Activated CD8-positive, alpha-beta T cell treated with anti-CD3 and anti-CD28 coated beads for 36 hours (primary cell): ENCODE measurements at places on chromosomes 6 and 20.

DNA sequence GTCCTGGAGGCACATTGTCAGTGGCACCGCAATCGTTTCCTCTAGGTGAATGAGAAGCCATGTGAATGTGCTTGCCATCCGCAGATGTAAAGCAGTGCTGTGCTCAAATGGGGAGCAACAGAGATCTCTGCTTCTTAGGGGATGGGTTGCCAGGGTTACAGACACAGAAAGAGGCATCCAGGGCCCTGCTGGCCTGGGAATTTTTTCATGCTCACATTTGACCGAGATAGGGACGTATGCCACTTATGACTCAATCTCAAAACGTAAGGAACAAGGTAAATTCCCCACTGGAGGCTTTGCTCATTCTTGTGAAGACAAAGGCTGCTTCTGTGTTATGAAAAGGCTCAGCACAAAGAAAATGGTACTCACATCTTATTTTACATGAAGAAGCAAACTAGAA lies 11.0 kb downstream of the C6orf118 start:
- no peak for DNase-seq

- DNase-seq, result no peak
These were observed 194.0 kb downstream of the ARHGAP18 start for GRCh38 chr6:129516005-129516404.

DNA sequence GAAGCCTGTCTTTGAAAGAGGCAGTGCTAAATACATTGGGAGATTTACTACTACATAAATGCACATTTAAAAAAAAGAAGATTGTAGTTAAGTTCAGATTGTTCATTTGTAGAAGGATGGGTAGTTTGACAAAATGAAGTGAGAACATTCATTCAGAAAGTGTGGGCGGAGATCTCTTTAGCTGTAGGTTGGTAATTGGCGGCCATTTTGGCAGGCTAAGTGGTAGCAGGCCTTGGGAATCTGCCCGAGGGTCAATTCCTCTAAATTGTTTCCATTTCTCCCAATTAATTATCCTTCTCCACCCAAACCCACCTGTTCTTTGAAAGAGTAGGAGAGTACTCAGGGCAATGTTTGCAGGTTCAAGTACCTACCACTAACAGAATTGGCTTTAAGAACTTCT lies 17.9 kb downstream of the SOX4 start:
- no peak for DNase-seq

- DNase-seq, result no peak
These were observed 96.4 kb downstream of the RPS12 start for GRCh38 chr6:132910759-132911158.

GRCh38 chr6:42467651-42468050 lies 15.9 kb upstream of the TRERF1 start:
- no peak for DNase-seq

DNA sequence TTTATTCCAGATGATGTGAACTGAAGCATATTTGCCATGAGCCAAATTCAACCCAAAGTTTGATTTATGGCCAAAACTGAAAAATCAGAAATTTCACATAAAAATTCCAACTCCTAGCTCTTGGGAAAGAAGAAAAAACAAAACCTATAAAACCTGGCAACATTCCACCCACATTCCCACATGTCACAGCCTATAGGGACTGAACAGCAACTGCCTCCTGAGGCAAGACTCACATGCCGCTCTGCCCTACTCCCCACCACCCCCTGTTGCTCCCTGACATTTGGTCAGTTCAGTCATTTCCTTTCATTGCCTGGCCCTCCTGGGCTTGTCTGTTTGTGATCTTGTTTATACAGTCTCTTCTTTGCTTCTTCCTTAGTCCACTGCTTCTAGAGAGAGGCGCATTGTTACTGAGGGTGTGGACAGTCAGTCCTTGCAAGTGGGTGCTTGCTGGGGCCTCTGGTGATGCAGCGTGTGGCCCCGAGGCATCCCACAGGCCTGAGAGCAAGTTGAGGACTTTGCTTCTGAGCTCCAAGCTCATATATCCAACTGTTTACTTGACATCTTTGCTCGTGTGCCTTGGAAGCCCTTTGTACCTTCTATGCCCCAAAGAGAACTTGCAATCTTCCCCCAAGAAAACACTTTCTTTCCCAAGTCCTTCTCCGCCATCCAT lies 31.4 kb downstream of the NFATC2 start:
- DNase-seq, result no peak

- DNase-seq, result no peak
These were observed 22.8 kb upstream of the SRSF3 start for GRCh38 chr6:36571122-36572043.

DNA sequence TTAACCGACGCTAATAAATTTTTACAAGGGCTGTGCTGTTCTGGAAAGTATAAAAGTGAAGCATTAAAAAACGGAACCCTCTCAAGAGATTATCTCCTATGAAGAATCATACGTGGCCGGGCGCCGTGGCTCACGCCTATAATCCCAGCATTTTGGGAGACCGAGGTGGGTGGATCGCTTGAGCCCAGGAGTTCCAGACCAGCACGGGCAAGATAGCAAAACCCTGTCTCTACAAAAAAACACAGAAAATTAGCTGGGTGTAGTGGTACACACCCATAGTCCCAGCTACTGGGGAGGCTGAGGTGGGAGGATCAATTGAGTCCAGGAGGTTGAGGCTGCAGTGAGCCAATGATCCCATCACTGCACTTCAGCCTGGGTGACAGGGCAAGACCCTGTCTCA lies 83.4 kb downstream of the GMPR start:
- no peak for DNase-seq

DNA sequence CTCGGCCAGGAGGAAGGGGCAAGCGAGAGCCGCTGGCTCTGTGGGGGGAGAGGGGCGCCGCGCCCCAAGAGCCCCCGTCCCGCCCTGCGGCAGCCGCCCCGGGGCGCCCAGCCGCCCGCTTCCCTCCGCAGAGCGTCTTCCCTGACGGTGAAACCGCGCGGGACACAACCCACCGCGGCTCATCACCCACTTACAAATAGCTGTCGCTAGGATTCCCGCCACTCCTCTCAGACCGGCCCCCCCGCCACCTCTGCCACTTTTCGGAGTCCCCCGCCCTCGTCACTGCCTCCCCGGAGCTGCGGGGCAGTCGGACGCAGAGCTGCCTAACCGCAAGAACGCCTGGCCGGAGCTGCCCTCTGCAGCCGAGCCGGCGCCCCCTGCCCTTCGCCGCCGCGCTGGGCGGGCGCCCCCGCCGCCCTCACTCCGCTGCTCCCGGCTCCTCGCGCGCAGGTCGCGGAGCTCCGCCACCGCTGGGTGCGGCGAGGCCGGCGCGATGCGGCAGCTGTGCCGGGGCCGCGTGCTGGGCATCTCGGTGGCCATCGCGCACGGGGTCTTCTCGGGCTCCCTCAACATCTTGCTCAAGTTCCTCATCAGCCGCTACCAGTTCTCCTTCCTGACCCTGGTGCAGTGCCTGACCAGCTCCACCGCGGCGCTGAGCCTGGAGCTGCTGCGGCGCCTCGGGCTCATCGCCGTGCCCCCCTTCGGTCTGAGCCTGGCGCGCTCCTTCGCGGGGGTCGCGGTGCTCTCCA lies at the start of gene SLC35D3:
SLC35D3 (plus strand) TSS at position 366 of the 749 bp plus-strand sequence; CDS start at position 494, 128 bp downstream.
- peak; percentile 18 for DNase-seq

GRCh38 chr6:39508515-39508914 lies 186.0 kb upstream of the KCNK16 start:
- DNase-seq, result no peak

DNA sequence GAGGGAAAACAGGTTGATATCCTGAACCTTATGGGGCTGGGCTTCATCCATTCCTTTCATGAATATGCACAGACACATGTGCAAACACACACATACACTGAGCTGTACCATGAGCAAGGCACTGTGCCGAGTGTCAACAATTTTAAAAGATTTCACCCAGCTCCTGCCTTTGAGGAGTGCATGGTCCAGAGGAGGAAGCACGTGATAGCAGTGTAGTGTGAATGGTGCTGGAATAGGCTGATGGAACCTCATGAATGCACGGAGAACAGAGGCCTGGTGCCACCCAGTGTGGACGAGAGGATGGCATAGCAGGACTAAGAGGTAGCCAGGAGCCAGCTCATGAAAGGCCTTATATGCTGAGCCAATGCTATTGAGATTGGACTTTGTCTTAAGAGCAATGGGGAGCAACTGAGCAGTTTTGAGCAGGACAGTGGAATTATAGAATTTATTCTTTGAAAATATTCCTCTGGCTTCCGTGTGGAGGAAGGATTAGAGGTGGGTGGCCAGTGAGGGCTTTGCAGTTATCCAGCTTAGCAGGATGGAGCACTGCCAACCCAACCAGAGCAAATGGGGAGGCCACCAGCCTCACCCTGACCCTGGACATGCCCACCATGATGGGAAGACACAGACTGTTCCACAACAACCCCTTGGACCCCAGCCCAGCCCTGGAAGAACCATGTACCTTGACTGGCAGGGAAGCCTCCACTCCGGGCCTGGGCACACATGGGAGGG lies 84.4 kb downstream of the UNC5CL start:
- DNase-seq, result no peak

- no peak for DNase-seq
These were observed 3.1 kb downstream of the GABRR2 start for GRCh38 chr6:89311853-89312531.

- DNase-seq, result no peak
These were observed 45.5 kb downstream of the PCNA start for GRCh38 chr20:5074232-5074674.

DNA sequence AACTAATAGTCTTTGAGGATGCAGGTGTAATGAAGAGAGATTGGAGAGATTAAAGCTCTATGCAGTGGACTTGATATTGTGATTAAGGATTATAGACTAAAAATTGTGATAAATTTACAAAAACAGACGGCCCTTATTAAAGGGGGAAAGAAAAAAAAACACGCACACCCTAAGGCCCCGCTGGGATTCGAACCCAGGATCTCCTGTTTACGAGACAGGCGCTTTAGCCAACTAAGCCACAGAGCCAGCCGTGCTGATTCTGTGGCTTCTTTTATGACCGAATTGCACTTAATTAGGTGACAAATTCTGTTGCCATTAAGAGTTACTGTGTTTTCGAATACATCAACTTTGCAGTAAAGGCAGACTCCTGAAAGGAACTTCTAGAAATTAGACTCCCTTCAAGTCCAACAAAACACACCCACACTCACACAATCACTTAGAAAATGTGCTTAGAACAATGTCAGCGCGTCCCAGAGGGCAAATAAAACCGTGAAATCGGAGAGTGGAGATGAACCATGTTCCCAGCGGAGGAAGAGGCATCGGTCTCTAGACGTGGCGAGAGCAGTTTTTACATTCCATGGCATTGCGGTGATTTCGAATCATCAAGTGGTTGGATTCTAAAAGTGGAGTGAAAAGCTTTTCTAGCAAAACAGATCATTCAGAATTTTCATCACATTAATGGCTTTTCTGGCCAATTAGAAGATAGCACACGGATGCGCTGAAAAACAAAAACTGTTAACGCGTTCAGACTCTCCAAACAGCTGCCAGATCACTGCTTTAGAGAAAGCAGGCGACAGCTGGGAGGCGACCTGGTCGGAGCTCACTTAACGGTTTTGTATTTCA lies 122.6 kb downstream of the GPX5 start:
- peak; percentile 80 for DNase-seq

DNA sequence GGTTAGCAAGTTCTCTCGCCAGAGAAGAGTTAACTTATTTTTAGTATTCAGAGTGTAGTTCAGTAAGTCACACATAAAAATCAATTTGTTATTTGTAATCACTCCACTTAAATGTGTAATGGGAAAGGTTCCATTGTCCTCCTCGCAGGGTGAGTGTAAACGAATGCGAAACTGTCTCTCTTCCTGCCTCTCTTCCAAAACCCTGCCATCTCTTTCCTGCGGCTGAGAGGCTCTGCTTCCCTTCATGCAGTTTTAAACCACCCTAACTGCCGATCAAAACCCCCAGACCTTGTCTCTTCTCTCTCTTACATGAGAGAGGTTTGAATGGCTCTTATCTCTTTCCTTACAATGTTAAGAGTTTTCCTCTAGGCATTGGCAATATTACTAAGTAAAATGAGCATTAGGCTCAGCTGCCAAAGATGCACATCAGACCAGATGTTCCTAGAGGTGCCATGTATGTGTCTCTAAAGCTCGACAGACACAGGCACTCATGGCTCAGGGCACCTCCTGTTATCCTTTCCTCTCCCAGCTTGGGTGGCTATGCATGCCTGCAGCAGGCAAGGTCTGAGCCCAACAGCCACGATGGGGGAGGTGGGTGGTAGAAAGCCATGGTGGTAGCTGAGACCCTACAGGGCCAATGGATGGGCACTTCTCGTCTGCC lies 91.2 kb downstream of the JARID2 start:
- DNase-seq, result no peak

- DNase-seq, result no peak
These were observed 6.5 kb upstream of the DST start for GRCh38 chr6:56649053-56649769.

DNA sequence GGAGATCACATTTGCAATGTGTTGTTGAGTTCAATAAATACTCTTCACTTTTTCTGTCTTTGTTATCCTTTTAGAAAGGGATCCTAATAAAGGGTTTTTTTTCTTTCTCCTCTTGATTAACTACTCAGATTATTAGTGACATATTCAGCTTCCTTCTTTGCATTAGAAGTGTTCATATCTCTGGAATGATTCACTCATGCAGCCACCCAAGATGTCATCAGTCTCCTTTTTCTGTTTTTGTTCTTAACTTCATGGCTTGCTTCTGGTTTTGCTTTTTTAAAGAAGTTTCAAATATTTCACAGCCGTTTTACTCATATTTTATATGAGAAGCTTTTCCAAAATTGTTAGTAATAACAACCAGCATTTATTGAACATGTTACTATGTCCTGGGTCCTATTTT lies 187.6 kb downstream of the TMEM242 start:
- DNase-seq, result no peak

DNA sequence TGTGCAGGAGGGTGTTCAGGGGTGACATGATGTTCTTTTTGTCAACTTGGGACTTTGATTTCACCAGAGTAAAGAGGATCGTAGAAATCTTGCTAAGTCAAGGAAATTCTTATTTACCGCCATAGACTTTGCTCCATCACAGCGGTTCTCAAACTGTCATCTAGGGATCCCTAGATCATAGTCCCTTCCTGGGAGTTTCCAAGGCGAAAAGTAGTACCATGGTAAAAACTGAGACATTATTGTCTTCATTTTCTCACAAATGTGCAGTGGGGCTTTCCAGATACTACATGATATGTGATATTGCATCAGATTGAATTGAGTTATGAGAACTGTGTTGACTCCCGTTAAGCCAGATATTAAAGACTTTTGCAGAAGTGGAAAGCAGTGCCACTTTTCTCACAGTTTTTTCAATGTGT lies 79.7 kb downstream of the JARID2 start:
- no peak for DNase-seq

DNA sequence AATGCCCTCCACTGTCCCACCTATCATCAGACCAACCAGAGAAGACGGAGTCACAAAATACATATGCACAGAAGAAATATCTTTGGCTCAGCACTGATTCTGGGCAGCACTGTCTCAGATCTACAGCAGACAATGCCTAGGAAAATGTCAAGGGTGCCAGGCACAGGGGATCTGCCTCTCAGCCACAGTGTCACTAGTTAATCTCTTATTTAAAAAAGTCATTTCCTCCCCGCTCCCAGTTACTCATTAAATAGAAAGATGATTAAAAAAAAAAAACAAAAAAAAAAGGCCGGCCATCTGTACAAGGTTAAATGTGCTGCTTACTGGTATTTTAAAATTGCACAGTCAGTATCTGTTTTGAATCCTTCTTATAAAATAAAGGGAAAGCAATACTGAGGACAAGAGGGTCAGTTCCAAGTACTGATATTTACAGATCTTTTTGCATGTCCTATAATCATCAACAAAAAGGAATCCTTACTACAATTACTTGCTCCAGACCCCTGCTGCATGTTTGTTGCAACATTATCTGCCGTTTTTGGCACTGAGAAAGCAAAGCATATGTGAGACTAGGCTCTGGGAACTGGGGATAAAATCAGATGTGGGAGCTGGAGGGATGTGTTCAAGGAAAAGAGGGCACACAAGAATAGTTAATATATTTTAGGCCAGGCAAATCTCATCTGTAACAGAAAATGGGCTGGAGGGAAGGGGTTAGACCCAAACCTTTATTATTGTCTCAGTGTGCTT lies 299.3 kb downstream of the KIF16B start:
- DNase-seq, result no peak
